NCI-H748 treated with DMSO at 0.1 percent for 48 hours (cell line): ENCODE measurements at places on chromosomes 3 and 15.
A peak's percentile ranks its signal among the peaks of the same experiment; 100 is the strongest.

DNA sequence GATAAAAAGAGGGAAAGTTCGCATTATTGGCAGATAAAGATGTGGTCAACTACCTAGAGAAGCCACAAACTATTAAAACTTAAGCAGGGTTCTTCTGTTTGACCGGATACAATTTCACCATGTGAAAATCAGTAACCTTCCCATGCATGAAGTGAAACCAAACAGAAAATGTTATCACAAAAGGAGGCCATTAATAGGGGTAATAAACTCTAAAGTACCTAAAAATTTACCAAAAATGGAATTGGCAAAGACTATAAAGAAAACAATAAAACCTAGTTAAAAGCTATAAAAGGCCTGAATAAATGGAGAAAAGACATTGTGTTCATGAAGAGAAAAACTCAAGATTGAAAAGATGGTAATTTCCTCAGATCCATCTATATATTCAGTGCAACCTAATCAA is 83.4 kb downstream of the FEZF2 start:
- no peak for DNase-seq

GRCh38 chr3:104987859-104988258 is 378.9 kb upstream of the ALCAM start:
- DNase-seq: no peak

GRCh38 chr15:34203305-34203704 is 6.6 kb downstream of the KATNBL1 start:
- no peak for DNase-seq

- no peak for DNase-seq
Observed at GRCh38 chr15:92839696-92840095, 60.4 kb upstream of the CHD2 start.

- no peak for DNase-seq
Observed at GRCh38 chr3:40657623-40658022, 132.9 kb downstream of the ZNF621 start.

DNA sequence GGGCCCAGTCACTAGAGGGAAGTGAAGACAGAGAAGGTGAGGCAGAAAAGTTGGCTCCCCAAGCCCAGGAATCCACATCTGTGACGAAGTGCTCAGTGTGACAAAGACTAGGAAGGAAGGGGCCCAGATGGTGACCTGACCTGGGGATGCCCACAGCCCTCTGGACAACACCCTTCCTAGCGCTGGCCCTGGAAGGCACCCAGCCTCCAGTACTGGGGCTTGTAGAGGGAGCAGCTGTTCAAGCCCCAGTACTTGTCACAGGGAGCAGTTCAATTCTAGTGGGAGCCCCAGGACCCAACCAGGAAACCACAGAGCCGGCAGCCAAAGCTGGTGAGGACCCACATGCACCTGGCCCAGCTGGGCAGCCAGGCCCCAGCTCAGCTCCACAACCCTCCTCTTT is 190.8 kb downstream of the XXYLT1 start:
- no peak for DNase-seq

- DNase-seq: no peak
Observed at GRCh38 chr3:41518626-41519025, 319.3 kb downstream of the CTNNB1 start.

DNA sequence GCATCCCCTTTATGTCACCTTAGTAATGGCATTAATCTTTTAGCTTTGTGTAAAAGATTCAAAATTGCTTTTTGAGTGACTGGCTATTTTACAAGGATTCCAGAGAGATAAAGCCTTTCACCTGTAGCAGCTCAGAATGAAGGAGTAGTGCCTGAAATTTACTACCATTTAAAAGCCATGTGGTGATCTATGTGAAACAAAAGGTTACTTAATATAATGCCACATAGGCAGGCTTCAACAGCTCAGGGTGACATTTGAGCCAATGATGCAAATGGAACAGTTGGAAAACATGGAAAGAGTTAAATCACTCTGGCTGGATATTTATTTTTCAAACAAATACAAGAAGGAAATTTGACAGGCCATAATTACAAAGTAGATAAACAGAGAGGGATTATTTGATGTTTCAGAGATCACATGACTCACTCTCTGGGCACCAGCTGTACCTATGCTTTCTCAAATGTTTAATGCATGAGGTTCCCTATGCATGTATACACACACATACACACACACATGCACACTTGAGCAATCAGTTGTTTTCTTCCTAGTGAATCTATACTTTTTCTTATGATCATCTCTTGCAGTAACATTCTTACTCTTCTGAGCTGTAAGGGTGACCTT is 171.5 kb downstream of the ZMAT3 start:
- DNase-seq: peak; percentile 99

GRCh38 chr3:143484846-143485512 is 363.3 kb downstream of the SLC9A9 start:
- no peak for DNase-seq
